T-helper 1 cell treated with Interleukin-12 subunit alpha and Interleukin-12 subunit beta and Interleukin-4 antibody, amounts not matched to agents 30 ng/mL and 1 ng/mL, for 36 hours (primary cell): ENCODE measurements at places on chromosomes 2 and 18. TPM values are rescaled to one million over a fixed set of nuclear protein-coding genes. Genes with fewer than 3 reads are reported as not detected.

The CRACDL gene
- total RNA-seq, result 0.98 and 1.2 TPM in 2 replicates

The CDH7 gene
- total RNA-seq, result not detected in 2 replicates

The PLCD4 gene
- total RNA-seq, result 0.49 and 0.64 TPM in 2 replicates

The PELI1 gene
- 48.8 and 55.6 TPM in 2 replicates for total RNA-seq

The ZNF892 gene
- 3.2 and 3.9 TPM in 2 replicates for total RNA-seq
